ENCODE measurements at places on chromosomes 12 and 14.

DNA sequence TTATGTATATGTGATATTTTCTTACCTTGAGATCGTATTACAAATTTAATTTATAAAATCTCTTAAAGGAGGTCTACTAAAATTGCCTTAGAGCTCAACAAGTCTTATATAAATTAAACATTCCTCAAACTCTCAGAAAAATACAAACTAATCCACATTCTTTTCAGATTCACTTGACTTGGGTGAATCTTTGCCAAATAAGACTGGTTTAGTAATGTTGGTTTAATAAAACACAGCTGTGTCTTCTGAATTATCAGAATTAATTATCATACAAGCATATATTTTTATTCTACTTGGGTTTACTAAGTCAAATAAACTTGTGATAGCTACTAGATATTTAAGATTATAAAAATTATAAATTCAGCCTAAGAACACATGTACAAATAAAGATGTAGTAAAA lies 13.3 kb downstream of the GLIPR1L2 start:
- no peak for DNase-seq

GRCh38 chr12:118237908-118238307 lies 102.0 kb downstream of the PEBP1 start:
- DNase-seq = no peak

GRCh38 chr12:64273527-64274403 lies 51.7 kb upstream of the KICS2 start:
- no peak for DNase-seq

GRCh38 chr12:24307716-24308335 lies 358.4 kb upstream of the SOX5 start:
- DNase-seq = no peak

- no peak for DNase-seq
Measured at GRCh38 chr14:101788016-101788635, 26.6 kb downstream of the PPP2R5C start.

GRCh38 chr14:39641224-39641623 lies 209.0 kb upstream of the FBXO33 start:
- no peak for DNase-seq

DNA sequence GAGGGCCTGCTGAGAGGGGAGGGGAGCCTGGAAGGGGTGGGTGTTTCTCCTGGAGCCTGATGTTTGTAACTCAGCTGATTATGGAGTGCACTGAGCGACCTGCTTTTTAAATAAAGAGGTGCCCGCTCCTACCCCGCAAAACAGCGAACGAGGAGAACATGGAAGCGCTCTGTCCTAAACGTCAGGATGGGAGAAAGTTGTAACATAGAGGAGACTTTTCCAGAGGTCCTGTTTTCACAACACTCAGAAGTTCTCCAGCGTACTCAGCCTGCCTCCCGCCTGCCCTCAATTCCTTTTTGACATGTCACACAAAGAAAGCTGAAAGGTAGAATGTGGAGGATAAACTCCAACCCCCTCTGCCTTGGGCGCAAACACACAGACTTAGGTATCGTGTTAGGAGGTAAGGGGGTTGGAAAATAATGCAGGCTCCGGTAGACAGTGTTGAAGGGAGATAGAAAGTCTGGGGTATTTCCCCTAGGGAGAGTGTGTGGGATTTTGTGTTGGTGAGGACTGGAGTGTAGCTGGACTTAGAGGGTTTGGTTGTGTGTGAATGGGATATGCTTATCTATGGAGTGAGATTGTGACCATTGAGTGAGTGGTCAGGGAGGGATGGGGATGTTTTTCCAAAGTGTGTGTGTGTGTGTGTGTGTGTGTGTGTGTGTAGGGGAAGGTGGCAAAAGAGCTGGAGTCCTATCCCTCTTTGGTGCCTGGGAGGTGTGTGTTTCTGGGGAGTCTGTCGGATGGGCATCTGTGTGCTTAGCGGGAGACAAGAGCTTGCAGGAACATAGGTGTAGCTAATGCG lies 2.1 kb downstream of the NTF3 start:
- DNase-seq = no peak

GRCh38 chr14:83864106-83864505 lies 1665.8 kb upstream of the FLRT2 start:
- DNase-seq = no peak

GRCh38 chr12:66242311-66242710 lies 53.3 kb downstream of the IRAK3 start:
- no peak for DNase-seq

DNA sequence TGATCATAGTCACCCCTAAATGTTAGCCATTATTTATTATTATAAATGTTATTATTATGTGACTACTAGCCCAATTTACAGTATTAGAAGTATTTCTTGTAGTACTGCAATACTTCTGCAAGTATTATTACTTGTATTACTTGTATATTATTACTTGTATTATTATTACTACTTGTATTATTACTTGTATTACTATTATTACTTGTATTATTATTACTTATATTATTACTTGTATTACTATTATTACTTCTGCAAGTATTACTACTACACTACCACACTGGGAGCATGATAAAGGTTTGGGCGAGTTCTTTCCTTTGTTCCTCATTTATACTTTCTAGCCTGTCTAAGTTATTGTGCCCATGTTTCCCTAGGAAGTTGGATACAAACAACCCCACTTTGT lies 67.9 kb downstream of the NOS1 start:
- DNase-seq = no peak

GRCh38 chr12:91817517-91817916 lies 328.1 kb downstream of the BTG1 start:
- DNase-seq = no peak

DNA sequence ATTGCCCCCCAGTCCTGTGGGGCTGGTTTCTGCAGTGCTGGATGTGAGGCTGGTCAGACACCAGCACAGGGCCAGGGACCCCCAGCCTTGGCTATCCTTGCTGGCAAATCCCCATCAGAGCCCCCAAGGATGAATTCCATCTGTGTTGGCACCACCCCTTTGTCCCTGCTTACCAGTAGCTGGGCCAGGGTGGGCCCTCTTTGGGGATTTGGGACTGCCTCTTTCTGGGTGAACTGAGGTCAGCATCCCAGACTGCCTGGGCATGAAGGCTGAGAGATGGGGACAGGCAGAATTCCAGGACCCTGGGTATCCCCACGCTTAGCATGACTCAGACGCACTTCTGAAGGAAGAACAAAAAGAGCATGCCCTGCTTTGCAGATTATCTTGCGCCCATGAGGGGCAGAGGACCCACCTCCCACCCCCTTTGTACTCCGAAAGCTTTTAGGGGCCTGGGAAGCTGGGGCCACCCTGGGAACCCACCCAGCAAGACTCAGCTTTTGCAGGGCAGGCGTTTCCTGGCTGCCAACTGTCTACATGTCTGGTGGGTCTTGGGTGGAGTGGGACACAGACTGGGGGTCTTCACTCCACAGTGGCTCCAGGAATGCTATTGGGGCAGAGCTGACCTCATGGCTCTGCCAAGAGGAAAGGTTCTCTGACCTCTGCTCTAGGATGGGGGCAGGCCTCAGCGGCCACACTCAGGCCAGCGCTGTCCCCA lies 26.8 kb downstream of the RFLNA start:
- no peak for DNase-seq

DNA sequence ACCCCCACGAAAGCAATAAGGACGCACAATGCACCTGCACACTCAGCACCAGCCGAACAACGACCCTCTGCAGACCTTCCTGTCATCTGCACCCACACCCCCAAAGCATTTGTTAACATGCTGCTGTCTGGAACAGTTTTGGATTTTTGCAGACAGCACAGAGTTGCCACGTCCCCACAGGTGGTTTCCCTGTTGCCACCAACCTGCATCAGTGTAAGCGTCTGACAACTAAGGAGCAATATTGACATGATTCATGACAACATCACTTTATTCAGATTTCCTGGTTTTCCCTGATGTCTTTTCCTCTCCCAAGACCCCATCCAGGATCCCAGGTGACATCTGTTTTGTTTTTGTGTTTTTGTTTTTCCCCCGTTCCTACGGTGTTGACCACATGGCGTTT lies 150.7 kb upstream of the C14orf180 start:
- no peak for DNase-seq

GRCh38 chr12:39145175-39145999 lies 240.0 kb upstream of the CPNE8 start:
- DNase-seq = no peak

DNA sequence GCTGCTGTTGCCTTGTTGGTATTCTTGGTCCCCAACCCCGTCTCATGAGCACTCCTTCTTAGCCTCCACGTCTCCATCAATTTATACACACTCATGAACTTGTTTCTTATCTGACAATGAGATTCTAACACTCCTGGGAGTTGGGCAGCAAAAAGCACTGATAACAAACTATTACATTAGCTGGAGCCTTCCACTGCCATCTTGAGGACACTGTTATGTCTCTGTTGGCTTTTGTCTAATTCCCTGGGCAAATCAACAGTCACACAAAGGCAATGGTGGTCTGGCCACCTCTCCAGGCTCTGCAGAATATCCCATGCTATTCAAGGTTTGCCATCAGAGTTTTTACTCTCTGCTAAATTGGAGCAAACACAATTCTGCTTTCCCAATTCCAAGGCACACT lies 117.8 kb upstream of the COCH start:
- DNase-seq = no peak

DNA sequence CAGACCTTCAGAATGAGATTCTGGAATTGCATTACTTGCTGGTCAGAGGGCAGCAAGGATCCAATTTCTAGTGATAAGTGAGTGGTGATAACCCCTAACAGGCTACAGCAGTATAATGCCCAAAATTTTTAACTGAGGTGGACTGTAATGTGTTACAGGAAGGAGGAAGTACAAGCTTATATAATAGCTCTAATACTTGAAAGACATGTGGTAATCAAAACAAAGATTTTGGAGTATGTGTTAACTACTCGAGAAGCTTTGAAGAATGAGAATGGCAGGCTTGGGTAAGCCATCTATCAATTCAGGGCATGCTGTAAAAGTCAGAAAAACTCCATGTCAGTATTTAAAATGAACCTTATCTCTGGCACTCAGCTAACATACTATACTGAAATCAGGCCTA lies 70.5 kb downstream of the ANKS1B start:
- DNase-seq = no peak

Data from stimulated activated CD4-positive, alpha-beta T cell treated with anti-CD3 and anti-CD28 coated beads, Interleukin-2, amount 100 ng/mL, for 24 hours (primary cell).